Colonic mucosa (tissue), 4 donors: ENCODE measurements at places on chromosomes 16 and 17. TPM values are rescaled to one million over a fixed set of nuclear protein-coding genes. Genes with fewer than 3 reads are reported as not detected.

HNF1B gene
- total RNA-seq: 28.0 TPM

COPZ2 gene
- total RNA-seq: 4.3 TPM

PSMC3IP gene
- 2.2 TPM for total RNA-seq

NUDT7 gene
- 12.7 TPM for total RNA-seq

KRTAP9-4 gene
- total RNA-seq: not detected

GRCh38 chr16:7646821-7647500 lies 314.3 kb downstream of the RBFOX1 start:
- H3K36me3 ChIP-seq: no peaks in the 10 kb centered on the region
- no peak overlapping the region for H3K27ac ChIP-seq
- DNase-seq: no peak
- no peaks in the 10 kb centered on the region for H3K27me3 ChIP-seq
- no peaks in the 10 kb centered on the region for H3K4me1 ChIP-seq

- H3K27me3 ChIP-seq: no peaks in the 10 kb centered on the region
- H3K36me3 ChIP-seq: peaks cover 6% of the 10 kb centered on the region
- H3K4me1 ChIP-seq: peaks cover 4% of the 10 kb centered on the region
- H3K4me3 ChIP-seq: no peak overlapping the region
These were observed 9.1 kb downstream of the TP53I13 start for GRCh38 chr17:29577385-29578211.

- no peak overlapping the region for H3K27ac ChIP-seq
- no peaks in the 10 kb centered on the region for H3K4me1 ChIP-seq
- H3K27me3 ChIP-seq: no peaks in the 10 kb centered on the region
- no peak for DNase-seq
- H3K4me3 ChIP-seq: no peak overlapping the region
- H3K36me3 ChIP-seq: no peaks in the 10 kb centered on the region
These were observed 4.4 kb downstream of the CLEC19A start for GRCh38 chr16:19289811-19290485.

DNA sequence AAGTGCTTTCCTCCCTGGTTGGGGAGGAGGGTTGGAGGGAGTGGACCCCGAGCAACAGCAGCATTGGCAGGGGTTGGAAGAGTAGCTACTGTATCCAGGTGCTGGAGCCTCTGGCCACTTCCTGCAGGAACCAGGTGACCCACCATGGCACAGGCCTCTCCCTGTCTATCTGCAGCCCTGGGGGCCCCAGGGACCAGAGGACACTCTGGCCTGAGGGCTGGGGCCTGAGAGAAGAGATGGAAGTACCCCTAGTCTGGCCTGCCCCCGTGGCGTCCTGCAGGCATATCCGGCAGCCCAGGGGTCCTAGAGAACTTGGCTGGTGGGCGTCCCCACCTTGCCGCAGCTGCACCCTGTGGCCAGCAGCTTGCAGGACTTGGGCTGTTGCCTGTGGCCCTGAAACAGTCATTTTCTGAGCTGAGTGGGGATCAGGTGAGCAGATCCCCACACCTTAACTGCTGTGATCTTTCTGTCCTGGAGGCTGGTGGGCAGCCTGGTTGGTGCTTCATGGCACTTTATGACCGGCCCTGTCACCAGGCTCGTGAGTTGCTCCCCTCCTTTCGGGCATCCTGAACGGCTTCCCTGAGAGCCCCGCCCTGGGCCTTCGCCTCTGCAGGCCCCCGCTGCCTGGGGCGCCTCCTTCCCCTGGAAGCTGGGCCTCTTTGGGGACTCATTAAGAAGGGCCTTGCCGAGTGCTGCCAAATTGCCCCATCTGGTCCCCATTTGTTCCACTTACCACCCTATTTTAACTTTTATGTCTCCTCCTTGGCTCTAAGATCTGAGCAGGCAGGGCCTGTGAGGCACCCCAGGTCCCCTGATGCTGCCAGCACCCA lies 298.6 kb downstream of the SEC14L1 start:
- H3K4me3 ChIP-seq: no peak overlapping the region
- no peak for DNase-seq
- H3K36me3 ChIP-seq: no peaks in the 10 kb centered on the region

DNA sequence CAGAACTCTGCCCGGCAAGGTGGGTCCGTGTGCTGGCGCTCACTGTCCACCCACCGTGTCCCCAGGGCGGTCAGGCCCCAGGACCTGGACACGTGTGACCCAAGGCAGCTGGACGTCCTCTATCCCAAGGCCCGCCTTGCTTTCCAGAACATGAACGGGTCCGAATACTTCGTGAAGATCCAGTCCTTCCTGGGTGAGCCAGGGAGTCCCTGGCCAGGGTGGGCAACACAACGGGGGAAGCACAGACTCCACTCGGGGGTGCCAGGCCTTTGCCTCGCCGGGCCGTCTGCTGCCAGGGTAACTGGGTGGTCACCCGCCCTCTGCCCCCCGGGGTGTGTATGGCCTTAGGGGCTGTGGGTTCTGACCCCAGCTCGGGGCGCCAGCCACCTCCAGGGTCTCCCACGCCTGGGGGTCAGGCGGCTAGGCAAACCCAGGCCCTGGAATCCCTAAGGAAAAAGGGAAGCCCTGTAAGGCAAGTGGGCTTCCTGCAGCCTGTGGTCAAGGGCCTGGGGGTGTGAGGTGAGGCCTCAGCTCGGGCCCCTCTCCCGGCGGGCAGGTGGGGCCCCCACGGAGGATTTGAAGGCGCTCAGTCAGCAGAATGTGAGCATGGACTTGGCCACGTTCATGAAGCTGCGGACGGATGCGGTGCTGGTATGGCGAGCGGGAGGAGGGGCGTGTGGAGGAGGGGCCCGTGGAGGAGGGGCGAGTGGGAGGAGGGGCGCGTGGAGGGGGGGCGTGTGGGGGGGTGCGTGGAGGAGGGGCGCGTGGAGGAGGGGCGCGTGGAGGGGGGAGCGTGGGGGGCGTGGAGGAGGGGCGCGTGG lies 6.5 kb downstream of the MSLN start:
- no peak overlapping the region for H3K27ac ChIP-seq
- H3K4me3 ChIP-seq: no peak overlapping the region
- no peaks in the 10 kb centered on the region for H3K27me3 ChIP-seq
- H3K36me3 ChIP-seq: no peaks in the 10 kb centered on the region
- DNase-seq: no peak

DNA sequence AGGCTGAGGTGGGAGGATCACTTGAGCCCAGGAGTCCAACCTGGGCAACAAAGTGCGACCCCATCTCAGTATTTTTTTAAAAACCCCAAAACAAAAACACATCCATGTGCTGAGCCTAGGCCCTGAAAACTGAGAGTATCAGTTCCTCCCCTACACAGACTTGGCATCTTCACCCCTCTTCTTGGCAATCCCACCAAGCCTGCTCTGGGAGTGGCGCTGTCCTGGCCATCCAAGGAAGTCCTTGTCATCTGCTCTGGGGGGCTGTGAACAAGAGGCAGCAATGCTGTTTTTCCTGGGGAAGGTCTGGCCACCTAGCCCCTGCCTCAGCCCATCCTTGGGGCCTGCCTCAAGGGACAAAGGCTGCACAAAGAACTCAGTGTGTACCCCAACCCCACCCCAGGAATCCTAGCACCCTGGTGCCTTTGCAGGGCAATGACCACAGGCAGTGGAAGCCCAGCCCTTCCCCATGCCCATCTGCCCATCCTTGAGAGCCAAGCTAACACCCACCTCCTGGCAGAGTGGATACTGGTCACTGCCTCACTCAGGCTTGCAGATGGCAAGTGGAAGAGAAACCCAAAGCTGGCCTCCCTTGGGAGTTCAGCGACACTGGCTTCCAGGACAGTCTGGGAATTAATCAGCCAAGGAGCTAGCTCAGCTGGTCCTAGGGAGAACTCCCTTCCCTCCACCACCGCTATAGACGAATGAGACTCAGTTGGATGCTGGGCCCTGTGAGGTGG lies 14.8 kb upstream of the GFOD2 start:
- H3K4me1 ChIP-seq: no peaks in the 10 kb centered on the region
- DNase-seq: no peak
- no peak overlapping the region for H3K27ac ChIP-seq
- no peak overlapping the region for H3K4me3 ChIP-seq

DNA sequence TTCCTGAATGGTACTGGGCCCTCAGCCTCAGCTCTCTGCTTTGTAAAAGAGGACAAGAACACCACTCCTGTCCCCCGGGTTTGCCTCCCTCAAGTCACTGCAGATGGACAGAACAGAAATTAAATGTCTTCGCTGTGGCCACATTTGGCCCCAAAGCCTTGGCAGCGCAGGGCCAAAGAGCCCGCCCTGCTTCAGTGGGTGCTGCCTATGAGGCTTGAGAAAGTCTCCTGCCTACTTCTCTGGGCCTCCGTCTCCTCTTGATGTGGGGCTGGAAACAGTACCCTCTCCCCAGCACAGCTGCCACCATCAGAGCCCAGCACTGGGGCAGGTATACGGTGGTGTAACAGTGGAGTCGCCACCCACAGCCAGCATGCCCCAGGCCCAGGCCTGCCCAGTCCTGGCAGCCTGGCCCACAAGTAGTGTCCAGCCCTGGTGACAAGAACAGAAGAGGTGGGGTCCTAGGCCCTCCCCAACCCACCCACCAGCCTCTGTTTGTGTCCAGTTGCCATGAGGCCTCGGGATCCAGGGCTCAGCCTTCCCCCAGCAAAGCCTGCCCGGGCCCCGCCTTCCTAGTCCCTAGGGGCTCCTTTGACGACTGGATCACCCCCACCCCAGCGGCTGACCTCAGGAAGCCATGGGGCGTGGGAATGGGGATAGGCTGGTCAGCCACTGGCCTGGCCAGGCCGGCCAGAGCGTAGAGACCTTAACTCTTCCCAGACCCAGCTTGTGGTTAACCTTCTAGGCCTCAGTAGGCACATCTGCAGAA lies 3.9 kb upstream of the TPPP3 start:
- H3K27ac ChIP-seq: peak overlapping the region; percentile 23
- no peaks in the 10 kb centered on the region for H3K36me3 ChIP-seq
- DNase-seq: no peak
- H3K27me3 ChIP-seq: peaks cover 7% of the 10 kb centered on the region
- peaks cover 21% of the 10 kb centered on the region for H3K4me1 ChIP-seq

DNA sequence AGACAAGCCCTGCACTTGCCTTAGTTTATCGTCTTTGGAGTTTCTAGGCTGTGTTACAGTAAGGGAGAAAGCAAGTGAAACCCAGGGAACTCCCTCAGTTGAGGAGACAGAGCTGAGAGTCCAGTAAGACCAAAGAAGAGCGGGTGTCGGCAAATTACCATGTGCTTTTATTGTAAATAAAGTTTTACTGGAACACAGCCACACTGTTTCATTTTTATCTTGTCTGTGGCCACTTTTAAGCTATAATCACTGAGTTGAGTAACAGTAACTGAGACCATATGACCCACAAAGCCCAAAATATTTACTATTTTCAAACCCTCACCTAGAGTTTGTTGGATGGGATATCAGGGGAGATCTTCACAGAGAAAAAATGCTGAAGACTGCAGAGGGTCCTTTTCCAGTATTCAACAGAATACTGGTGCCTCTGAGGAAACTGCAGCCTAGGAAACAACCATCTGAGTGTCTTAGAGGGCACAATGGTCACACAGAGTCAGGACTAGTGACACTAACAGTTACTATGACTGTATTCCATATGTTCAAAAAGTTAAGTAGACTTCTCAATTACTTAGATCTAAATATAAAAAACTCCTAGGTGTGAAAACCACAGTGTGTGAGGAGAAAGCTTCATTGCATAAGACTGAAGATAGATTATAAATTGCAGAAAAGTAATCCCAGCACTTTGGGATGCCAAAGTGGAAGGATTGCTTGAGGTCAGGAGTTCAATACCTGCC lies 351.1 kb upstream of the TBX2 start:
- no peaks in the 10 kb centered on the region for H3K36me3 ChIP-seq
- no peak overlapping the region for H3K4me3 ChIP-seq
- H3K27ac ChIP-seq: no peak overlapping the region
- no peaks in the 10 kb centered on the region for H3K27me3 ChIP-seq

GRCh38 chr17:58330997-58331814 lies 2.6 kb upstream of the TSPOAP1 start:
- H3K36me3 ChIP-seq: no peaks in the 10 kb centered on the region
- H3K4me3 ChIP-seq: peak overlapping the region; percentile 48
- no peaks in the 10 kb centered on the region for H3K27me3 ChIP-seq
- DNase-seq: peak; percentile 57

- no peak overlapping the region for H3K4me3 ChIP-seq
- H3K27me3 ChIP-seq: no peaks in the 10 kb centered on the region
- H3K4me1 ChIP-seq: no peaks in the 10 kb centered on the region
- no peak overlapping the region for H3K27ac ChIP-seq
- no peaks in the 10 kb centered on the region for H3K36me3 ChIP-seq
These were observed 93.9 kb upstream of the FA2H start for GRCh38 chr16:74868501-74868900.

- H3K27ac ChIP-seq: no peak overlapping the region
- no peak overlapping the region for H3K4me3 ChIP-seq
- DNase-seq: no peak
- H3K36me3 ChIP-seq: no peaks in the 10 kb centered on the region
These were observed 66.8 kb downstream of the DNAH17 start for GRCh38 chr17:78510141-78511075.

DNA sequence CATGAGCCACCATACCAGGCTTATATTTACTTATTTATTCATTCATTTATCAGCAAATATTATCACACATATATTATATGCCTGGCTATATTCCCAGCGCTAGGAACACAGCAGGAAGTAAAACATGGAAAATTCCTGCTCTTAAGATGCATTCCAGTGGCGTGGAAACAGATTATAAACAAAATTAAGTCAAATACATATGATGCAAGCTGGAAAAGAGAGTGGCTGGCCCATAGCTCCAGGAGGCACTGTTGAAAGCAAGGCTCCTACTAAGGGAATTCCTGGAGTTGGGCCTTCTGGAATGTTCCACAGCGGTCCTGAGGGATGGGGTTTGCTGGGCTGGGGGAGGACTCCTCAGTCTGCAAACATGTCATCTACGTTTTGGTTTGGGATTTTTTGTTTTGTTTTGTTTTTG lies 18.4 kb downstream of the ADCY9 start:
- H3K27me3 ChIP-seq: no peaks in the 10 kb centered on the region
- peaks cover 3% of the 10 kb centered on the region for H3K4me1 ChIP-seq
- no peaks in the 10 kb centered on the region for H3K36me3 ChIP-seq
- H3K4me3 ChIP-seq: no peak overlapping the region

DNA sequence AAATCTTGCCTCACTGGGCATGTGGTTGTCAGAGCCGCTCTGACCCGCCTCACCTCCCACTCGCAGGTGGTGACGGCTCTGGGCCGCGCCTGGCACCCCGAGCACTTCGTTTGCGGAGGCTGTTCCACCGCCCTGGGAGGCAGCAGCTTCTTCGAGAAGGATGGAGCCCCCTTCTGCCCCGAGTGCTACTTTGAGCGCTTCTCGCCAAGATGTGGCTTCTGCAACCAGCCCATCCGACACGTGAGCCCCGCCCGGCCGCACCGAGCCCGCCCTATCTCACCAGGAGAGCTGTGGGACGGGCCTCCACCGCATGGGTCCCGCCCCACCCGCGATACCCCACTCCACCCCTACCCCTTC lies 4.0 kb downstream of the TGFB1I1 start:
- no peaks in the 10 kb centered on the region for H3K36me3 ChIP-seq
- DNase-seq: peak; percentile 70
- no peaks in the 10 kb centered on the region for H3K27me3 ChIP-seq

GRCh38 chr17:57662644-57663308 lies 82.3 kb downstream of the CCDC182 start:
- DNase-seq: peak; percentile 90
- H3K4me3 ChIP-seq: no peak overlapping the region
- no peaks in the 10 kb centered on the region for H3K36me3 ChIP-seq
- peak overlapping the region; percentile 54 for H3K27ac ChIP-seq
- H3K27me3 ChIP-seq: no peaks in the 10 kb centered on the region

- peak; percentile 8 for DNase-seq
- H3K4me1 ChIP-seq: no peaks in the 10 kb centered on the region
- no peaks in the 10 kb centered on the region for H3K27me3 ChIP-seq
- no peak overlapping the region for H3K27ac ChIP-seq
These were observed 63.0 kb upstream of the DNAH9 start for GRCh38 chr17:11535231-11535630.
